Subcutaneous preadipocyte (primary cell): ENCODE measurements at places on chromosomes 7 and 10. TPM values are rescaled to one million over a fixed set of nuclear protein-coding genes. Genes with fewer than 3 reads are reported as not detected.

The FUOM gene
- total RNA-seq, result 13.6 and 16.6 TPM in 2 replicates

The NAMPT gene
- 98.7 and 135 TPM in 2 replicates for total RNA-seq

The SPDYE1 gene
- total RNA-seq, result under 0.01 TPM in 1 of 2 replicates, not detected in the other

The ELFN1 gene
- 3.7 and 4.3 TPM in 2 replicates for total RNA-seq

The IPMK gene
- total RNA-seq, result 6.2 and 6.8 TPM in 2 replicates

The TUBB8 gene
- total RNA-seq, result not detected in 2 replicates

The ACSM6 gene
- not detected in 2 replicates for total RNA-seq

The MYH16 gene
- not detected in 2 replicates for total RNA-seq

The MMP21 gene
- total RNA-seq, result 0.20 TPM in 1 of 2 replicates, not detected in the other

The GIMAP5 gene
- not detected in 2 replicates for total RNA-seq
